ENCODE measurements at places on chromosomes 1 and 21. TPM values are rescaled to one million over a fixed set of nuclear protein-coding genes. Genes with fewer than 3 reads are reported as not detected.

DNA sequence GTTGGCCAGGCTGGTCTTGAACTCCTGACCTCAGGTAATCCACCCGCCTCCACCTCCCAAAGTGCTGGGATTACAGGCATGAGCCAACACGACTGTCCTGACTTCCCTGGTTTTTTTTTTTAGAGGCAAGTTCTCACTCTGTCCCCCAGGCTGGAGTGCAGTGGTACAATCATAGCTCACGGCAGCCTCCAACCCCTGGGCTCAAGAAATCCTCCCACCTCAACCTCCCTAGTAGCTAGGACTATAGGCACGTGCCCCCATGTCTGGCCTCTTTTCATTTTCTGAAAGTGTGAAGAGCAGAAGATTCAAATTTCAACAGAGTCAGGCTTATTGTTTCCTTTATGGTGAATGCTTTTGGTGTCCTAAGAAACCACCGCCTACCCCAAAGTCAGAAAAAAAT is 21.7 kb upstream of the SOX13 start:
- H3K36me3 ChIP-seq = no peaks in the 10 kb centered on the region
- peaks cover 7% of the 10 kb centered on the region for H3K4me1 ChIP-seq
- no peak for DNase-seq
- no peak overlapping the region for H3K27ac ChIP-seq
- H3K27me3 ChIP-seq = no peaks in the 10 kb centered on the region
- H3K4me3 ChIP-seq = no peak overlapping the region

GRCh38 chr1:179001451-179001850 is 24.2 kb upstream of the FAM20B start:
- H3K27ac ChIP-seq = no peak overlapping the region
- no peak for DNase-seq
- H3K27me3 ChIP-seq = no peaks in the 10 kb centered on the region
- H3K4me1 ChIP-seq = peaks cover 11% of the 10 kb centered on the region
- no peaks in the 10 kb centered on the region for H3K36me3 ChIP-seq
- H3K4me3 ChIP-seq = no peak overlapping the region

GRCh38 chr1:228177183-228177475 is 11.5 kb downstream of the IBA57 start:
- no peak for DNase-seq
- no peaks in the 10 kb centered on the region for H3K36me3 ChIP-seq
- peaks cover 5% of the 10 kb centered on the region for H3K4me1 ChIP-seq
- H3K27me3 ChIP-seq = no peaks in the 10 kb centered on the region

DNA sequence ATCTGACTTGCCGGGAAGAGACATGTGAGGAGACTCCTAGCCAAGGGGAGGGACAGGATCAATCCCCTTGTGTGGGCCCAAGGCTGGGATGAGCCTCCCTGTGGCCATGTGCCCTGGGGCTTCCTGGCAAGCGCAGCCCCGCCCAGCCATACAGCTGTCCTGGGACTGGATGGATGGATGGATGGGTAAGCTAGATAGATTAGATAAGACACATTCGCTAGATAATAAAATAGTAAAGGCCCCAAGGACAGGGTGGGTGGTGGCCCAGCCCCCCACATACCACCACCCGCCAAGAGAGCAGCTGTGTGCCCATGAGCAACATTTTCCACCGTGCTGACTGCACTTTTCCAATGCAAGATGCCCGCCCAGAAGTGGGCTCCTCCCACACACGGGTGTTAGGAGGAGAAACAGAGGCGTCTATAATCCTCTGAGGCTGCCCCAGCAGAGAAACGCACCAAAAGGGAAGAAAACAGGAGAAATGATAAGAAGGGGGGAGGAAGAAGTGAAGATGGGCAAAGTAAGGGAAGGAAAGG is 25.1 kb downstream of the ZBTB17 start:
- H3K4me1 ChIP-seq = peaks cover 33% of the 10 kb centered on the region
- no peak overlapping the region for H3K4me3 ChIP-seq
- H3K27ac ChIP-seq = peak overlapping the region; percentile 0
- H3K36me3 ChIP-seq = peaks cover 7% of the 10 kb centered on the region
- no peak for DNase-seq
- H3K27me3 ChIP-seq = no peaks in the 10 kb centered on the region

DNA sequence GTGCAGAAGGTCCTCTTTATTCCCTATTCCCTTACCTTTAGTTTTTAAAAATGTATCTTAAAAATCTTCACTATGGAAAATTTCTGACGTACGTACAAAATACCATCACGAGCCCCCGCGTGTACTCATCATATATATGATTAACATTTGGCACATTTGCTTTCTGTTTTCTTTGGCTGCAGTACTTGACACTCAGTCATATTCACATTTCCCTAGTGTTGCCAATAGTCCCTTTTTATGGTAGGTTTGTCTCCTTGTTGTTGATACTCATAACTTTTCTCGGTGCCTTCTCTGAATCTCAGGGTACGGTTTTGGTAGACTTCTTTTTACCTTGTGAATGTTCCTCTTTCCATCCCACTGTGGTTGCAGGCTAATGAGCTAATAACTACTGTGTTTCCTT is 23.3 kb downstream of the KDM4A start:
- no peaks in the 10 kb centered on the region for H3K27me3 ChIP-seq
- H3K4me3 ChIP-seq = no peak overlapping the region
- H3K4me1 ChIP-seq = no peaks in the 10 kb centered on the region
- peaks cover 48% of the 10 kb centered on the region for H3K36me3 ChIP-seq

DNA sequence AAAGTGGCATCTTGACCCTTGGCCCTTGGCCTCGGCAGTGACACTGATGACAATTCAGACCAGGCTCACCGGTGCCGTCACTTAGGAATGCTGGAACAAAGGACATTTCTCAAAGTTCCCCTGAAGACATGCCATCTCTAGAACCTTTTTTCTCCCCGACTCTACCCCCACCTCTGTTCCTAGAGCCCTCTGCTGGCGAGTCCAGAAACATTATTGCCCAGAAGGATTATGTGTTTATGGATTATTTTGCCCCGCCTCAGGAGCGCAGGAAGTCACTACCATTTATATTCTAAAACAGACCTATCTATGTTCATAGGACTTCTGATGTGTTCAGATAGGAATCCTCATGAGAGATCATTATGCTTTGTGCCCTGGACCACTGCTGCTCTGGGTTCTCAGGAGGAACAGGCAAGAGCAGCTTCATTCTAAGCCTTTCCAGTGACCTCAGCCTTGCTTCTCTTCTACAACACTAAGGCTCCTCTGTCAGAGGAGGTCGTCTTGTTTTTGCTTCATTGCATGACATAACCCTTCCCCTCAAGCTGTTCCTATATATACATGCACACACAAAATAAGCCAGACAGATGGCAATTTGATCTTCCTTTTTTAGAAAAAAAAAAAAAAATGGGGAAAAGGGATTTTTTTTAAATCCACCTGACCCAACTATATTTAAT is 12.4 kb upstream of the SHISA4 start:
- H3K4me1 ChIP-seq = no peaks in the 10 kb centered on the region
- no peak overlapping the region for H3K27ac ChIP-seq
- no peak for DNase-seq
- H3K36me3 ChIP-seq = peaks cover 47% of the 10 kb centered on the region

DNA sequence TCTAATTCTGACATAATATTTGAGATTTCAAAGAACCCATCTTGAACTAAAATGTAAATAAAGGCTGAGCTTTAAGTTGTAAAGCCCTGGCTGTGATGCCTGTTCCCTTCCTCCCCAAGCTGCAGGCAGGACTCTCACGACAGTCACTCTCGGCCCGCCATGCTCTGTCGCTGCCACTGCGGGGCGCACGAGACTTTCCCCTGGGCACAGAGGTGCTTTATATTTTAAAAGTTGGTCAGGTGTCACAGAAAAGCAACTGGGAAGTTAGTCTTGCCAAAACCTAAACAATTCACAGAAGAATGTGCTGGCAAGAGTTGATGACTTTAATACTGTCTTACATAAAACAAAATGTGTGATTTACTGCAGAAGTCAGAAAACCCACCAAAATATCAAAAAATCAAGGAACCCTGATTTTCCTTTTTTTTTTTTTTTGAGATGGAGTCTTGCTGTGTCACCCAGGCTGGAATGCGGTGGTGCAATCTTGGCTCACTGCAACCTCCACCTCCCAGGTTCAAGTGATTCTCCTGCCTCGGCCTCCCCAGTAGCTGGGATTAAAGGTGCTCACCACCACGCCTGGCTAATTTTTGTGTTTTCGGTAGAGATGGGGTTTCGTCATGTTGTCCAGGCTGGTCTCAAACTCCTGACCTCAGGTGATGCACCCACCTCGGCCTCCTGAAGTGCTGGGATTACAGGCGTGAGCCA is 10.7 kb downstream of the LRRC47 start:
- H3K36me3 ChIP-seq = peaks cover 18% of the 10 kb centered on the region
- no peaks in the 10 kb centered on the region for H3K27me3 ChIP-seq
- no peak overlapping the region for H3K27ac ChIP-seq
- no peak for DNase-seq
- no peaks in the 10 kb centered on the region for H3K4me1 ChIP-seq

- H3K36me3 ChIP-seq = no peaks in the 10 kb centered on the region
- H3K4me1 ChIP-seq = no peaks in the 10 kb centered on the region
- no peak overlapping the region for H3K27ac ChIP-seq
- DNase-seq = no peak
- no peak overlapping the region for H3K4me3 ChIP-seq
- H3K27me3 ChIP-seq = no peaks in the 10 kb centered on the region
Measured at GRCh38 chr1:217196616-217197015, 434.3 kb downstream of the GPATCH2 start.

- no peak overlapping the region for H3K4me3 ChIP-seq
- H3K4me1 ChIP-seq = no peaks in the 10 kb centered on the region
- peaks cover 46% of the 10 kb centered on the region for H3K27me3 ChIP-seq
- no peaks in the 10 kb centered on the region for H3K36me3 ChIP-seq
- H3K27ac ChIP-seq = no peak overlapping the region
- no peak for DNase-seq
Measured at GRCh38 chr1:37002898-37003297, 31.4 kb downstream of the GRIK3 start.

GRCh38 chr1:198558402-198558801 is 17.9 kb upstream of the ATP6V1G3 start:
- no peak overlapping the region for H3K27ac ChIP-seq
- H3K36me3 ChIP-seq = no peaks in the 10 kb centered on the region
- H3K4me3 ChIP-seq = no peak overlapping the region

DNA sequence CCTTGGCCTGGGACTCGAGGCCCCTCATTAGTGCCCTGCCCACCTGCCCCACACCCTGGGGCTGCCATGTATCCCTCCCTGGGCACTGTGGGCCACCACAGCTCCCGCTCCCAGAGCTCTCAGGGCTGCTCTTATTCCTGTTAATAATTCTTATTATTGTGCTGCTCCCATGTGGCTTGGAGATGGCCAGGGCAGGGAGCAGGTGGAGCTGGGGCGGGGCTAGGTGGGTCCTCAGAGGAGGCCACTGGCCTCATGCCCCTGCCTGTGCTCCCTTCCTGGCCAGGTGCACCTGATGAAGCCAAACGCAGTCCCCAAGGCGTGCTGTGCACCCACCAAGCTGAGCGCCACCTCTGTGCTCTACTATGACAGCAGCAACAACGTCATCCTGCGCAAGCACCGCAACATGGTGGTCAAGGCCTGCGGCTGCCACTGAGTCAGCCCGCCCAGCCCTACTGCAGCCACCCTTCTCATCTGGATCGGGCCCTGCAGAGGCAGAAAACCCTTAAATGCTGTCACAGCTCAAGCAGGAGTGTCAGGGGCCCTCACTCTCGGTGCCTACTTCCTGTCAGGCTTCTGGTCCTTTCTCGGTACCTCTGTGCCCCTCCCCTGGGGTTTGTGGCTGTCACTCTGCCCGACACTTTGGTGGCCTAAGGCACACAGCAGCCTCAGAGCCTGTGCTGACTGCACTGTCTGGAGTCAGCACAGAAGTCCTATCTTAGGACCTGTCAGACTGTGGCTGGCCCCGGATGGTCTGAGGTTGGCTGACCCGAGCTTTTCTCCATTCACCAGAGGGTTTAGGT is 34.1 kb downstream of the BMP8A start:
- H3K4me1 ChIP-seq = no peaks in the 10 kb centered on the region
- H3K27ac ChIP-seq = no peak overlapping the region
- H3K4me3 ChIP-seq = no peak overlapping the region
- no peaks in the 10 kb centered on the region for H3K27me3 ChIP-seq

DNA sequence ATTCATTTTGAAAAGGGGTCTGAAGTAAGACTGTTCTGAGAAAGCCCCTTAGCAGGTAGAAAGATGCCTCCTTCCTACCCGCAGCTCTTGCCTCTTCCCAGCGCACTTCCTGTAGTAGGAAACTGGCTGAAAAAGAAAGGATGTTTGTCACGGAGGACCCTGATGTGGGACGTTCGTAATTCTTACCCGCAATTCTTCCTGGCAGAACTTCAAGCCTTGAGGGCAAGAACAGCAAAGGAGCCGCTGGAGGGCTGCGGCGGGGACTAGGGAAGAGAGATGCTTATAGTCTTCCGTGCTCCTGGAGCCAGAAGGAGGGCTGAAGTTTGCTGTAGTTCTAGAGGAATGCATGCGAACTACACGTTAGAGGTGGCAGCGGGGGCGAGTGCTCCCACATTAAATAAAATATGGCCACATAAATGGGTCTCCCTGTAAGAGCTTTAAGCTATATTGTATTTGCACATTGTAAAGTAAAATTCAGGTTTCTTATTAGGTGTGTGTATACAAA is 6.3 kb downstream of the C1orf53 start:
- H3K4me3 ChIP-seq = peak overlapping the region; percentile 48
- H3K4me1 ChIP-seq = peaks cover 8% of the 10 kb centered on the region
- H3K36me3 ChIP-seq = no peaks in the 10 kb centered on the region
- DNase-seq = no peak
- no peak overlapping the region for H3K27ac ChIP-seq
- H3K27me3 ChIP-seq = peaks cover 9% of the 10 kb centered on the region

GRCh38 chr21:29753216-29753615 is 186.6 kb downstream of the GRIK1 start:
- no peak overlapping the region for H3K27ac ChIP-seq
- H3K4me1 ChIP-seq = no peaks in the 10 kb centered on the region
- no peaks in the 10 kb centered on the region for H3K27me3 ChIP-seq
- no peak overlapping the region for H3K4me3 ChIP-seq

DNA sequence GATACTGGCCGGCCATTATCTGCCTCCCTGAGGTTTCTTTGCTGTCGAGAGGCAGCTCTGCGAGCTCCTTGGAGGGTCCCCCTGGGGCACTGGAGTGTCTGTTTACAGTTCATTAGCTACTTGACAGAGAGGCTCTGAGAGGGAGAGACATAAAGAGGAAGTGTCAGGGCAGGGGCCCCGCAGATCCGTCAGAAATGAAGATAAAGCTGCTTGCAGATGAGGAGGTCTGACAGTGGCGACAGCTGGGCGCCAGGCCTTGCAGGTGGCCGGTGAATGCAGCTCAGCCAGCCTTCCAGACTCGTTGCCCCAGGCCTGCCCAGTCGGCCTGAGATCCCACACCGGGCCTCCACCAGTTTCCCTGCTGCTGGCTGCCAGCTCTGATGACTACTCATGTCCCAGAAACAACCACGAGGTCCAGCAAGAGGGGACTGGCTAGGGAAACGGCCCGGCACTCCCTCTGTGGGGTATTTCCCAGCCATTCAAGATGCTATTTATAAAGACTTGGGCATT is 84.7 kb downstream of the DISP3 start:
- H3K36me3 ChIP-seq = no peaks in the 10 kb centered on the region
- H3K4me1 ChIP-seq = no peaks in the 10 kb centered on the region
- H3K27me3 ChIP-seq = peaks cover 24% of the 10 kb centered on the region
- no peak overlapping the region for H3K27ac ChIP-seq
- DNase-seq = no peak

The CRTC2 gene
- total RNA-seq = 33.8 TPM

The NUAK2 gene
- 3.0 TPM for total RNA-seq

The HES5 gene
- not detected for total RNA-seq

The DLGAP3 gene
- 0.27 TPM for total RNA-seq

The WDR64 gene
- not detected for total RNA-seq

The RSBN1 gene
- total RNA-seq = 16.6 TPM
